ENCODE measurements at places on chromosomes 2 and 18.

- DNase-seq, result no peak
Observed at GRCh38 chr2:63642946-63643345, 54.2 kb downstream of the MDH1 start.

DNA sequence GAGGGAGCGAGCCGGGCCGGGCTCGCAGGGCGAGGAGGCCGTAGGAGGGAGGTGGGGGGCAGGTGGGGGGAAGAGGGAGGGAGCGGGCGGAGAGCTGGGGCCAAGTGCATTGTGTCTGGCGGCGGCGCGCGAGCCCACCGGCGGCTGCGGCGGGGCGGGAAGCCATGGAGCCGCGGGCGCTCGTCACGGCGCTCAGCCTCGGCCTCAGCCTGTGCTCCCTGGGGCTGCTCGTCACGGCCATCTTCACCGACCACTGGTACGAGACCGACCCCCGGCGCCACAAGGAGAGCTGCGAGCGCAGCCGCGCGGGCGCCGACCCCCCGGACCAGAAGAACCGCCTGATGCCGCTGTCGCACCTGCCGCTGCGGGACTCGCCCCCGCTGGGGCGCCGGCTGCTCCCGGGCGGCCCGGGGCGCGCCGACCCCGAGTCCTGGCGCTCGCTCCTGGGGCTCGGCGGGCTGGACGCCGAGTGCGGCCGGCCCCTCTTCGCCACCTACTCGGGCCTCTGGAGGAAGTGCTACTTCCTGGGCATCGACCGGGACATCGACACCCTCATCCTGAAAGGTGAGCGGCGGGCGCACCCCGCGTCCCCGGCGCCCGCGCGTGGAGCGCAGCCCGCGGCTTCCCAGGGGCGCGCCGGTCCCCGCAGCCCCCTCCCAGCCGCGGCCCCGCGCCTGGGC is at the start of gene TMEM178A:
TMEM178A (plus strand) TSS at position 107 of the 680 bp plus-strand sequence; CDS start at position 165, 58 bp downstream.
- DNase-seq, result no peak

GRCh38 chr2:135337071-135337470 is 193.9 kb downstream of the ZRANB3 start:
- no peak for DNase-seq

DNA sequence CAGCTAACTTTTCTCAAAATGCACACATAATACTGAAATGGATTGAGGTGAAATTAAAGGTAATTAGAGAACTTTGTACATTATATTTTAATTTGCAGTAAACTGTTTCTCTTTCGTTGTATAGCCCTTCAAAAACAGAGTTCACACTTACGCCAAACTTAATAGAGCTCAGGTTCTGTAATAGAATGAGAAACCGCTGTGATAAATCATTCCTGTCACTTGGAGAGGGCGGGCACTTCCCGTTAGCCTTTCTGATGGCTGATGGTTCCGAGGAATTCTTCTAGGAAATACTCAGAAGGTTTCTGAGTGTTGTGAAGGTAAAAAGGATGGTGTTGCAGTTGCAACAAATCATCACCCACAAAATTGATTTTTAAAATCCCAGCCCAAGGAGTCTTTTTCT is 155.8 kb upstream of the ALKAL2 start:
- DNase-seq, result no peak

DNA sequence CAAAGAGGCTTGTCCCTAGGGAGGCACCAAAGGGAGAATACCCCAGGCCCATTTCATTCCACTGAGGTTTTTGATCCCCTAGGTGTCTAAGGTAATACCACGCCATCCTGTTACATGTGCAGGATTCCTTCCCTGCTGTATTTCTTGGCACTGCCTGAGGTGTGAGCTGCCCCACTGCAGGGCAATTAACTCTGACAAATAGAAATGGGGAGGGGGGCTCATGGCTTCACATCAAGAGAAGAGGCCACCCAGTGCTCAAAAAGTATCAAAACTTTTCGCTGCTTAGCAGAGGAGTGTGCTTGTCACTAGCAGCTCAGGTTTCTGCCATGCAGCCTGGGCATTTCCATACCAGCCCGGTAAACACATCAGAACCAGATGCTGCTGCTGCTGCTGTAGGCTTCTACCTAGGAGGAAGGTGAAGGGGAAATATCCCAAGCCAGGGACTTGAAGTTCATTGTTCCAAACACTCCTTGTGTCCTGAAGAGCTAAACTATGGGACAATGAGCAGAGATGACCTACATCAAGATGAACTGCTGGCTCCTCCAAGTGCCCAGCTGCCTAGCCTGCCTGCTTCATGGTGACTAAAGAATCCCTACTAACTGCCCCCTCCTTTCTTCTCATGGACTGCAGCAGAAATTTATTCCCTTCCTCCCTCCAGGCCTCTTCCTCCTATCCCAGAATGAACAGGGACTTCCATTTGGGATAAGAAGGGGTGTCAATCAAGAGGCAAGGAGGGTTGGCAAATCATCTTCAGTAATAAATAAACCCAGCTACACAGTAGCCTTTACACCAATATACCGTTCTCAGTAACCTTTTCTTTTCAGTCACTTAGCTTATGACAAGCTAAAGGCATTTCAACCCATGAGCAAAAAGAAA is 16.4 kb downstream of the POU3F3 start:
- no peak for DNase-seq

- DNase-seq, result peak; percentile 19
Observed at GRCh38 chr2:10839813-10840212, 27.2 kb upstream of the PDIA6 start.

DNA sequence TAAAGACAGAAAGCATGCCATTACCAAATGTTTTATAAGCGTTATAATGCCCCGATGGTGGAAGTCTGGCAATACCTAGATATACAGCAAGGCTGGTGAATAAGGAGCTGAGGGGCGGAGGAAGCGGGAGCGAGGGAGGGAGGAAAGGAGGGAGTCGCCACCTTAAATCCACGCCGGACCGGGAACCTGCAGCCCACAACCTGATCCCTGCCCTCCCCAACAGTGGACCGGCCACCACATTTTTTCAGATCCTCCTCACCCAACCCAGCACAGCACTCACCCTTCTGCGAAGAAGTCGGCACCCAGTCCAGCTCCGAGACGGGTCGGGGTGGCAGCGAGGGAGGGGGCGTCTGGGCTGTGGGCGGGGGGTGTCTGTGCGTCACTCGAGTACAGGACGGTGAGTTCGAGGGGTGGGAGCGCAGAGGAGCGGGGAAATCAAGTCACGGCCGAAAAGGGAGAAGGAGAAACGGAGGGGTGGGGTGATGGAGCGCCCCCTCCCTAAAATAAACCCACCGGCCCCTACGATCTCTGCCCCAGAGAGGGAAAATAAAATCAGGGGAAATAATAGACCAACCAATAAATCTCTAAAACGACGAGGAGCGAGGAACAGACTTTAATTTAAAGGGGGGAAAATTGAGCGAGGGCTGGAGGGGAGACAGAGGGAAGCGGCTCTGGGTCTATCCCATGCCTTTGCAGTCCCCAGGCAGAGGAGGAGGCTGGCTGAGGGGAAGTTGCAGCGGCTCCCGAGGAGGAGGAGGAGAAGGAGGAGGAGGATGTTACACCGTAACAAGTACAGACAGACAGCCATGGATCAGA is 96.5 kb upstream of the SERTAD2 start:
- DNase-seq, result peak; percentile 81

- DNase-seq, result no peak
Observed at GRCh38 chr2:8379128-8379527, 302.7 kb upstream of the ID2 start.

- DNase-seq, result no peak
Observed at GRCh38 chr2:66966631-66967030, 430.5 kb upstream of the ETAA1 start.

DNA sequence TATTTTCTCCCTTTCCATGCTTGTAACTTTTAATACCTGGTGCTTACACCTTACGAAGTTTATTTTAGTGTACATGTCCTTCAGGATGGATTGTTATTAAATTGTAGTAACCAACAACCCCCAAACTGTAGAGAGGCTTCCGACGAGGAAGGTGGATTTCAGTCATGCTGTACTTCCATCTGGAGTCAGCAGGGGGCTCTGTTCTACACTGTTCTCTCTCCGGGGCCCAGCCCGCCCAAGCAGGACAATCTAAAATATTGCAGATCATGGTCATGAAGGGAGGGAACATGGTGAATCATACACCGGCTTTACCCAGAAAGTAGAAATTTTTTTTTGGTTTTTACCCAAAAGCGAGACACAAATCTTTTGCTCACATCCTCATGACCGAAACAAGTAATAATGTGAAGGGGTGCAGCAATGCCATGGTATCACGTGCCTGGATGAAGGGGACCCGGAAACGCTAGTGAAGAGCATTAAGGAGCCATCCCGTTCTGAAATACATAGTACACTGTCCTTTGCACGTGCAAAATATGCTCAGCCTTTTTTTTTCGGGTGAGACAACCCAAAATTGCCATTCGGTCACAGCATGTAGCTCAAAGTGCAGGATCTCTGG is 884.8 kb downstream of the EPHA4 start:
- peak; percentile 63 for DNase-seq

- DNase-seq, result no peak
Observed at GRCh38 chr2:205686056-205686782, 3.9 kb downstream of the NRP2 start.

- no peak for DNase-seq
Observed at GRCh38 chr2:235810252-235810651, 316.4 kb downstream of the AGAP1 start.

DNA sequence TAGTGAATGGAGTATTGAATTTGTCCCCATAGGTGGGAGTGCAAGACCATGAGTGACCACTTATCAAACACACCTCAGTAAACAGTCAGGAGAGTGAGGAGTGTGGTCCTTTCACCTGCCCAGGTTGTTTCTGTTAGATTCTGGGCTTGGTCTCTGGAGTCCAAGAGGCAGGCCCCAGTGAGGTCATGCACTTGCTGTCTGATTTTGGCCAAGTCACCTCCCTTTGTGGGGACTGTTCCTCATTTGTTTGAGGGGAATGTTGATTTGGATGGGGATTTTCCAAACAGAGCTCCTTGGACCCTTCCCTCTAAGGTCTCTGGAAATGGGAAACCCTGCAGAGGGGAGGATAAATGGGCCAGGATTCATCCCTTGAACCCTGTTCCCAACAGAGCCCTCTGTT is 7.3 kb downstream of the IL1RN start:
- DNase-seq, result no peak

- DNase-seq, result peak; percentile 60
Observed at GRCh38 chr2:185372188-185372587, 366.4 kb upstream of the FSIP2 start.

- DNase-seq, result no peak
Observed at GRCh38 chr18:45771587-45772480, 47.9 kb downstream of the SLC14A1 start.

DNA sequence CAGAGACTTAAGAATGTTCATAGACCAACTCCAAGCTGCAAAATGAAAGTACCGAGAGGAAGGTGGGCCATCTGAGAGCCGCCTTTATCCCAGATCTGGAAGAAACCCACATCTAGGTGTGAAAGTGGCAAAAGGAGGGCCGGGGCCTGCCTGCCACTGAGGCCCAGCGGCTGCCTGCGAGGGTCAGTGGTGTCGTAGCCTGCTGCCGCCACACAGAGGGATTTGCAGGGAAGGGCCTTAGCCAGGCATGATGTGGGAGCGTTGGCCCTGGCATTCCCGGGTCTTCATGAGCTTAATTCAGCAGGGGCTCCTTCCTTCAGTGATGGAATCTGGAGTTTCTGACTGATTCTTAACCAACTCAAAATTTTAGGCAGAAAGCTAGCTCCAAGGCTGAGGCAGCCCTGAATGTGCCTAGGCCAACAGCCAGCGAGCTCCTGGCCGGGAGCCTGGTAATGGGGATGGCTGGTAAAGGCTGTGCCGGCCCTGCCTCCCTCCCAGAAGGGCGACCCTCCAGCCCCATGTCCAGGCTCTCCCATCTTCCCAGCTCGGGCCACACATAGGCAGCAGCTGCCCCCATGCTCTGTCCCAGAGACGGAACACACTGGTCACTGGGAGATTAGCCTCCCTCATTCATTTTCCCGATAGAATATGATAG is 230.1 kb downstream of the AGAP1 start:
- no peak for DNase-seq

DNA sequence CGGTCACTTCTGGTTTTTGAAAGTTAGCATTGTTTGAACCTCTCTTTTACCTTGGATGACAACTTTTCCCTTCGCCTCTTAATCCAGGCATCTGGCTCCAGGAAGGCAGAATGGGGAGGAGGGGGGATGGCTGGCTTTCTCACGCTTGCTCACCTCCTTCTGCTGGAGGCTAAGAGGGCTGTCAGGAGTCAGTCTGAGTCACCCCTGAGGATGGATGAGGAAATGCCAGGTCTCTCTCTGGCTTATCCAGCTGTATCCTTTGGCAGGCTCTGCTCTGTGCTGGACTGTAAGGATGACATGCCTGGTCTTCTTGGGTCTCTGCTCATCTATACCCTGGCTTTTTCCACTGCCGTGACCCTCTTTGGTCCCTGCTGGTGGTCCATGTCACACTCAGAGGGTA is 142.9 kb upstream of the GYPC start:
- peak; percentile 24 for DNase-seq

DNA sequence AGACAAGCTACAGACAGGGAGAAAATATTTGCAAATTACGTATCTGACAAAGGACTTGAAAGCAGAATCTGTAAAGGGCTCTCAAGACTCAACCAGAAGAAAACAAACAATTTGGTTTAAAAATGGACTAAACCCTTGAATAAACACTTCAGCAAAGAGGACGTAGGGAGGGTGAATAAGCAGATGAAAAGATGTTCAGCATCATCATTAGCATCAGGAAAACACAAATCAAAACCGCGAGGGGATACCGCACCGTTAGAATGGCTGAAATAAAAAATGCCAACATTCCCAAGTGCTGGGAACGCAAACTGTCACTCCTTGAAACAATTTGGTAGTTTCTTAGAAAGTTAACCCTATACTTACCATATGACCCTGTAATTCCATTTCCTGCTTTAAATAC is 136.7 kb downstream of the MBP start:
- DNase-seq, result no peak

DNA sequence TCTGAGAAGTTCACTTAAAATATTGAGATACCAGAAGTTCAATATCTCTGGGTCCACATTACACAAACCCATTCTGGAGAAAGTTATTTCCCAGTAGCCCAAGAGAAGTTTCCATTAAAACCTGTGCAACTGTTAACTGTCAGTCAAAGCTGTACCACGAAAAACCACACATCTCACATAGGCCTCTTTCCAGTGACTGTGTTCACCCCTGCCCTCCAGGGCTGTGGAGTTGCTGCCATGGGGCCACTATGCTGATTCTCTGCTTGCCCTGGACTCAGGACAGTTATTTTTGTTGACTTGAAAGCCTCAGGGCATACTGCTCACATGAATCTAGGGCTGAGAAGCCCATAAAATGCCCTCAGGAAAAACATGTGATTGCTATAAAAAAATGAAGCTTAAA is 153.8 kb downstream of the PIEZO2 start:
- DNase-seq, result no peak

GRCh38 chr2:196591004-196591403 is 48.5 kb upstream of the CCDC150 start:
- no peak for DNase-seq

DNA sequence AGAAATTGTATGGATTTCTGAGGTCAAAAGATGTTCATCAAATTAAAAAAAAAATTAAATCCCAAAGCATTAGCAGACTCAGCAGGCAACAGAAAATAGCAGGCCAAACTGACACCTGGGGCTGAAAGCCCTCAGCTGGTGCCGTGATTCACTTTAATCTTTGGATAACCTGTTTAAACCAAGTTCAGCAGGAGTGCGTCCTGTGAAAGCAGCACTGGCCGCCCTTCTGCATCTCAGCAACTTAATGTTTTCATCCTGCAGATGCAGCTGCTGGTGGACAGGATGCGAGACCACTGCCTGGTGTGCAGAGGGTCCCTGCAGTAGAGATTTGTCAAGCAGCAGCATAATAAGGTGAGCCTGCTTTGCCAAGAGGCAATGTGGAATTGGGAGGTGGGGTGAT is 41.2 kb downstream of the CCDC68 start:
- DNase-seq, result no peak

- peak; percentile 61 for DNase-seq
Observed at GRCh38 chr2:182870227-182870626, 3.8 kb upstream of the FRZB start.

- no peak for DNase-seq
Observed at GRCh38 chr2:66125951-66126350, 309.0 kb upstream of the MEIS1 start.
